ENCODE measurements at places on chromosomes 13 and 19.

GRCh38 chr13:59178344-59178743 lies 985.4 kb downstream of the DIAPH3 start:
- DNase-seq: no peak

DNA sequence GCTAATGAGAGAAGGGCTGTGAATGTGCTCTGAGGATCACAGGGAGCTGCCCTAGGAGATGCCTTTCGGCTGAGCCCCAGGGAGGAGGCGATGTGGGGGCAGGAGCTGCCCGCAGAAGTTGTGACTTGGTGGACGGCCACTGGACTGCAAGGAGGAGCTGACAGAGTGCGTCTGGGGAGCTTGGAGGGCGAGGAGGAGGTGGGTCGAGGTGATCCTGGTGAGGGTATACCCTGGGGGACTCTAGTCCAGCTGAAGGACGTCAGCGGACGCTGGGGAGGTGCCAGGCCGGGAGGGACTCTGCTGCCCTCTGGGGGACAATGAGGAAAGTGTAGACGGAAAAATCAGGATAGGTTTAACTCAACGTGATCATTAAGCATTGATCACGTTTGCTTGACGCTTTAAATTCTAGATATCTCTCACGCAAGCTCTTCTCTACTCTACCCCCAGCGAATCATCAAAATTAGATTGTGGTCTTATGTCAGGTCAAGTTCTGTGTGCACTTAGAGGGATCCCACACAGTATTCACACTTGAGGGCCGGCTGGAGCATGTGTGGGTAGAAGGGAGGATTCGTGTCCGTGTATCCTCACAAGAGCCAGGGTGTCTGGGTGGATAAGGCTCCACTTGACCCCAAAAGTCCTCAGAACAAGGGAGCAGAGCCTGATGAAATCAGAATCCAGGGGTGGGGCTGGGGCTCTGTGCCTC lies 3.3 kb upstream of the CEACAM7 start:
- no peak for DNase-seq

DNA sequence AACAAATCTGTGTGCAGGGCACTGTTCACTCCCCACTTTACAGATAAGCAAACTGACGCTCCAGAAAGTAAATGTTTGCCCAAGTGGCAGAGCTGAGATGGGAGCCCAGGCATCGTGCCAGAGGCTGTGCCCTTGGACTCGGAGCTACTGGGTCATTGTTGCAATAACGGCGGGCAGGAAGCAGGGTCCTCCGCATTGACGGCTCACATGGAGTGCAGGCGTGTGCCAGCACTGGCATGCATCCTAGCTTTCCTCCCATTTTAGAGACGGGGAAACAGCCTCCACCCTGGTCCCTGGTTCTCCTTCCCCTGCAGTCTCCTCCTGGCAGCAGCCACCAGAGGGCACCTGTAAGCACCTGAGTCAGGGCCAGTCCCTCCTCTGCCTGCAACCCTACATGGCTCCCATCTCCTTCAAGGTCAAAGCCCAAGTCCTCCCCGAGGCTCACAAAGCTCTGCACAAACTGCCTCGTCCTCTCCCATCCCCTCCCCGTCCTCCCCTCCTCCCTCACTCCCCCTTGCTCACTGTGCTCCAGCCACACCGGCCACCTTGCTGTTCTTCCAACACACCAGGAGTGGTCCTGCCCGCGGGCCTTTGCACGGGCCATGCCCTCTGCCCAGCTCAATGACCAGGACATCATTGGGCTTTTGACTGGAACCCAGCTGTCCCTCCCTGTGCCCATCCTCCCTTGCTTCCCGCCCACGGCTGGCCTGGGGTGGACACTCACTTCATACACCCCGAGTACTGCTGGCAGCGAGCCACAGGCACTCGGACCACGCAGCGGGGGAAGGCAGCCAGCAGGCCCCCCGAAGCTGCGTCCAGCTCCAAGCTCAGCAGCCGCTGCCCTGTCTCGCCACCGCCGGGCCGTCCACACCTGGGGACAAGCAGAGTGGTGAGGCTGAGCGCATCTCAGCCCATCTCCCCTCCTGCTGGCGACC lies 7.7 kb upstream of the LRG1 start:
- no peak for DNase-seq

- DNase-seq: no peak
Observed at GRCh38 chr19:33861950-33862349, 65.3 kb downstream of the KCTD15 start.

GRCh38 chr13:37608750-37609339 lies 10.3 kb upstream of the POSTN start:
- DNase-seq: no peak

- DNase-seq: no peak
Observed at GRCh38 chr13:42458193-42458592, 115.8 kb upstream of the TNFSF11 start.

DNA sequence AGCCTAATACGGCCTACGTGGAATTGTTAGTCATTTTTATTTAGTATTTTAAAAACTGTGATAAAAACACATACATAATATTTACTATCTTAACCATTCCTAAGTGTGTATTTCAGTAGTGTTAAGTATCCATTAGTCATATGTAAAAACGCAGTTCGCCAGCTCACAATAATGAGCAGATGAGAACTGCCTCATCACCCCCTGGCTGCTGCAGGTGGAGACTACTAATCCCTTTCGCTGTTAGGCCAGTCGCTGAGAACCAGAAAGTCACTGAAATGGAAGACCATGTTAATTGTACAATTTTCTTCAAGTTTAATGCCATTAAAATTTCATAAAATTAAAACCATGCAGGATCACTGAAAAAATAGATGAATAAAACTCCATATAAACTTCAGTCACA lies 1.6 kb downstream of the ESD start:
- DNase-seq: no peak

- no peak for DNase-seq
Observed at GRCh38 chr19:6364353-6364752, 3.0 kb downstream of the CLPP start.

DNA sequence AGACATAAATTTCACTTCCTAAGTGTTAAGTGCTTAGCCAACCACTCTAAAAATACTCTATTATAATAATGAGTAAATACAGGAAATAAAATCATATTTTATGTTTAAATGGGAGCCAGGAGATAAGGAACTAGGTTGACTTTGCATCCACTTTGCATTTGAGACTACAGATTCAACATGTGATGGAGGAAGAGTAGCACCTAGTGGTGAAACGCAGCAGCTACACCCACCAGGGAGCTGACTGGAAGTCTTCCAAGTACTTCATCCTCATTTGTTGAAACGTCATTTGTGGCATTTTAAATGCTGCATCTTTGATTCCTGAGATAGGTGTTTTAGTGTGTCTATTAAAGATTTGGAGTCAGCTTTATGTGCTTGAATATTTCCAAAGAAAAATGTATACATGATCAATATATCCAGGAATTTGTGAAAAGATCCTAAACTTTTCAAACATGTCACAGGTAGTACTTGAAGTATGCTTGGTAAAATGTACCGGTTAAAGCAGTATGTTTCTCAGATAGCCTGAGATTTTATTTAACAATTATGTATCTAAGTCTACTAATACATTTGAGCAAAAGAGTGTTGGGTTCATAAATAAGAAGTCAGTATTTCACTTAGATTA lies 17.4 kb upstream of the KCTD12 start:
- DNase-seq: peak; percentile 43

DNA sequence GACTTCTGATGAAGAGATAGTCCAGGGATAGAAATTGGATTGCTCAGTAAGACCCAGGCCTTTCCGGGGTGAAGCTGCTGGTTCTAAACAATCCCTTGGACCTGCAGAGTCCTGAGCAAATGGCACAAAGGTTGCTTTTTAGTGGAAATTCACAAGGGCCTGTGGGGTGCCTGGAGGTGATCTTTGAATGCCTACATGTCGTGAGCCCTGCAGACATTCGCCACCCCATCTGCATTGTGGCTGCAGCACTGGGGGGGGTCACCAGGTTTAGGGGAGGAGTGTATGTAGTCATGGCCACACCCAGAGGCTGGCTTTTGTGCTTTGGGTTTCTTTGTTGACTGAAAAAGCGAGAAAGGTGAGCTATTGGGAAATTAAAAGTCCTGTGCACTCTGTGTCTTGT lies 41.4 kb downstream of the SLC7A9 start:
- DNase-seq: no peak

DNA sequence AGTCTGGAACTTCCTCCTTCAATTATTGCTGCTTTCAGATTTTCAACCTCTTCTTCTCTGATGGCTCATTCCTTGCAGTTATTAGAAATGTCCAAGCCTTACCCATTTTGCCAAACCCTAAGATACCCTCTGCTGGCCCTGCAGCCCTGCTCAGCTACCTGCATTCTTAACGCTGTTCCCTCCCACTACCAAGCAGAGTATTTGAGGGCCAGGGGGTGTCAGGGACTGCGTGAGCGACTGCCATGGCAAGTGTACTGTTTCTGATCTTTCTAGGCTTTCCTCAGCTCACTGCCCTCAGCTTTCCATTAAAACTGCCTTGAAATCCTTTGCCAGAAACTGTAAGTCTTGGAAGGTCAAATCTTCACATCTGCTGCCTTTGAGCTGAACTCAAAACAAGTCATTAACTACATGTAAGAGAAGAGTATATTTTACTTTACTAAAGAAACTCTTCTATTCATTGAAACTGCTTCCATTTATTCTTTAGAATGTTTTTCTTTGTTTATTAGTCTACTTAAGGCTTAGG lies 41.0 kb downstream of the HS6ST3 start:
- DNase-seq: no peak

- no peak for DNase-seq
Observed at GRCh38 chr13:100240109-100240779, 151.4 kb downstream of the PCCA start.

- DNase-seq: no peak
Observed at GRCh38 chr13:85366759-85367417, 432.3 kb downstream of the SLITRK6 start.

- peak; percentile 99 for DNase-seq
Observed at GRCh38 chr19:35124098-35125060, 8.8 kb downstream of the FXYD3 start.

- DNase-seq: no peak
Observed at GRCh38 chr13:94303644-94304174, 175.8 kb downstream of the DCT start.

- no peak for DNase-seq
Observed at GRCh38 chr19:15640904-15641597, 354 bp downstream of the CYP4F3 start.

Measured in GM19239 (cell line).